ENCODE measurements at places on chromosomes 2 and 18.

DNA sequence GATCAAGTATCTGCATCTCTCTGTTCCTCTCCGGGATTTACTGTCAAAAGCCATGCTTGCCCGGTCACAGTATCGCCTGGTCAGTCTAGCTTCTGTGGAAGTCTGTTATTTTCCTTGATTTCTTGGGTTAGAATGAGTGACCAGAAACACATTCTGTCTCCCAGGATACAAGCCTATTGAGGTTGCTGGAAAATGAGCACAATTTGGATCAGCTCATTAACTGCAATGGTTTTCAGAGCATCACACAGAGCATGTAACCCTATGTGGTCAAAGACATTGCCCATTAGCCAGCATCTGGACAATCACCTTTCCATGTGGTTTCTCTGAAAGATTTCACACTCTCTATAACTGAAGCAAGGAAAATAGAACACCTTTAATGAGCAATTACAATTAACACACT lies 124.2 kb upstream of the FAM98A start:
- no peak for DNase-seq

DNA sequence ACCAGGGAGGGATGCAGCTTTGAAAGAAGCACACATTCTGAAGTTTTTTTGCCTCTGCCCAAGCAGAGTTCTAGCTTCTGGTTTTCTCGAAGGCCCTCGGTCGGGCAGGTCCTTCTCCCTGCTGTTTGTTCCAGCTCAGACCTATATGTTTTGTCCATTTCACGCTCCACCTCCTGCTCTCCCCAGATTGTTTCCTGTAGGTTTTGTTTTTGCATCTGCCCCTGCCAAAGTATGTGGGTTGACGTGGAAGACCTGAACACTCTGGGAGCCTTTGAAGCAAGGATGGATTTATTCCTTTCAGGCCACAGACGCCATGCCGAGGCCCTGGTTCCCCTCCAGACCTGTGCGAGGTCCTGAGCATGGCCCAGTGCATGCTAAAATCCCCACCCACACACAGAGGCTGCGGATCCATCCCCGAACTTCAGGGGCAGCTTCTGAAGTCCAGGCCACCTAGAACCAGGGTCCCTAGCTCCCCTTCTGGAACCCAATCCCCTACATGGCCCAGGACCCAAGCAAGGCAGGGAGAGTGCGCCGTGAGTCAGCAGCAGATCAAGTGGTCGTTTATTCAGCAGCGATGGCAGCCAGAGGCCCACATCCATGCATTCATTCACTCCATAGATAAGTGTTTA lies 205.4 kb downstream of the KLHL29 start:
- no peak for DNase-seq

GRCh38 chr2:2222931-2223330 lies 108.1 kb downstream of the MYT1L start:
- DNase-seq = no peak

DNA sequence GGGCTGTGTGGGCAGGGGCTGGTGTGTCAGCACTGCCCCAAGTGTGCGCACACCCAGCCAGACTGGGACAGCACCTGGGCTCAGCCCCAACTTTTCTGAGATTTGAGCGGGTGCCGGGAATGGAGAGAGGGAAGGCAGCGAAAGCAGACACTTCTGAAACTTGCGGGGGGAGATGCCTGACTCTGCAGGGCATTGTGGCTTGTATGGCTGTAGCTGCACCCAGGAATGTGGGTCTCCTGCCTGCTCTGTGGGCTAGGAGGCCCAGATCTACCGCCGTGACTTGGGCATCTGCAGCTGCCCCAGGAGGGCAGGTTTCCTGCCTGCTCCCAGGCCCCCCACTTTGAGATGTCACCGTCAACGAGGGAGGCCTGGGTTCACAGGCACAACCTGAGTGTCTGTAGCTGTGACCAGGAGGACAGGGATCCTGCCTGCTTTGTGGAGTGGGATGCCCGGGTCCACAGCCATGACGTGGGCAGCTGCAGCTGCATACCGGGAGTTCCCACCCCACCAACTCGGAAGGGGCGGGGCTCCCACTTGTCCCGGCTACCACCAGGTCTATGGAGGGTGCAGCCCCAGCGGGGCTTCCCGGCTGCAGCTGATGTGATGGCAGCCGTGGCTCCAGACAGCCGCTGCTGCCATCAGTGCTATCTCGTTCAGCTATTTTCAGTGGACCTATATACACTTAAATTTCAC lies 95.3 kb downstream of the DOK6 start:
- DNase-seq = no peak

DNA sequence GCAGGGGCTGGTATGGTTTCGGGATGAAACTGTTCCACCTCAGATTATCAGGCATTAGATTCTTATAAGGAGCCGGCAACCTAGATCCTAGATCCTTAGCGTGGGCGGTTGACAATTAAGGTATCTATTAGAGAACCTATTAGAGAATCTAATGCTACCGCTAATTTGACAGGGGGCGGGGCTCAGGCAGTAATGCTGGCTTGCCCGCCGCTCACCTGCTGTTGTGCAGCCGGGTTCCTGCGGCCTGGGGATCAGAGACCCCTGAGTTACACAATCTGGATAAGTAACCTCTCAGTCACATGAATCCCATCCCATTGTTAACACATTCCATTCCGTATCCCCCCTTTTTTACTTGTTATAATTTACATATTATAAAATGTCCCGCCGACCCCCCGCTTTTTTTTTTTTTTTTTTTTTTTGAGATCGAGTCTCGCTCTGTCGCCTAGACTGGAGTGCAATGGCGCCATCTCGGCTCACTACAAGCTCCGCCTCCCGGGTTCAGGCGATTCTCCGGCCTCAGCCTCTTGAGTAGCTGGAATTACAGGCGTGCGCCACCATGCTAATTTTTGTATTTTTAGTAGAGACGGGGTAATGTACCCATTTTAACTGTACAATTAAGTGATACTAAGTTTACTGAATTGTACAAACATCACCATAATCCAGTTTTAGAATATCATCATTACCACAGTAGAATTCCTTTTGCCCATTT lies 42.0 kb upstream of the GPD2 start:
- DNase-seq = no peak
